ENCODE measurements at places on chromosomes 1 and 21. TPM values are rescaled to one million over a fixed set of nuclear protein-coding genes. Genes with fewer than 3 reads are reported as not detected.

The TNFRSF25 gene
- 8.0 TPM for total RNA-seq

The NRIP1 gene
- 45.0 TPM for total RNA-seq

The FAM43B gene
- total RNA-seq = 0.16 TPM

The IGSF8 gene
- total RNA-seq = 31.2 TPM

The MRPL24 gene
- 54.6 TPM for total RNA-seq

The ALX3 gene
- not detected for total RNA-seq

The PDE9A gene
- not detected for total RNA-seq

The ALG14 gene
- total RNA-seq = 1.1 TPM

The NGF gene
- total RNA-seq = 0.25 TPM

Measured in mesangial cell (primary cell).